Epithelial cell of proximal tubule (primary cell): ENCODE measurements at places on chromosomes 5 and 9.

GRCh38 chr9:137319011-137319738 lies 17.1 kb upstream of the NRARP start:
- DNase-seq, result no peak

DNA sequence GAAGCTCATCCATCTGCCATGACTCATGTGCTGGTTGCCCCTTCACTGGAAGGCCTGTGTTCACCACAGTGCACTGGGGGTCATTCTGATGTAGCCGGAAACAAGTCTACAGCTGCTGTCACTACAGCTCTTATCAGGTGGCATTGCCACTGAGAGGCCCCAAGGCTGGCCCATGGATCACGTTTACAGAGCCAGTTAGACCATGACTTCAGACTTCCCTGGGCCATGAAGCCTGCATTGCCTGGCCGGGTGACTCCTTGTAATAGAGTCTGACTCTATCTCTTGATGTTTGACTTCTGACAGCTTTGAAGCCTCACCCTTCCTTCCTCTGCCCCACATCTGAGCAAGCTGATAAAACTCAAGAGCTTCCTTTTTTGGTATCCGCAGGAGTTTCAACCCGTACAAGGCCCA lies 473.5 kb upstream of the DAP start:
- DNase-seq, result no peak

DNA sequence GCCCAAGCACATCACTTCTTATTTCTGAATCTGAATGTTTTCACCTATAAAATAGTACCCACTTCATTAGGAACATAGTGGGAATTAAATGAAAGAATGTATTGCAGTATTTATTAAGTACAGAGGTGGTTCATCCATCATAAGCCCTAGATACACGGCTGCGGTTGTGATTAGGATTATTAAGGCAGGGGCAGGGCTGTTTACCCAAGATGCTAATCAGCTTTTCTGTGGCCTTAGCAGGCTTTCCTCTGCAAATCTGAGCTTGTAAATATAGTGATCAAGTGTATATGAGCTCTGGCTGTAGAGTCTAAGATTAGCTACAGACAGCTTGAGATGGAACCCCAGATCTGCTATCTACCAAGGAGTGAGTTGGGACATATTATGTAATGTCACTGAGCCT lies 124.1 kb upstream of the ADRA1B start:
- no peak for DNase-seq

- no peak for DNase-seq
Measured at GRCh38 chr5:56259002-56259511, 25.9 kb upstream of the ANKRD55 start.

DNA sequence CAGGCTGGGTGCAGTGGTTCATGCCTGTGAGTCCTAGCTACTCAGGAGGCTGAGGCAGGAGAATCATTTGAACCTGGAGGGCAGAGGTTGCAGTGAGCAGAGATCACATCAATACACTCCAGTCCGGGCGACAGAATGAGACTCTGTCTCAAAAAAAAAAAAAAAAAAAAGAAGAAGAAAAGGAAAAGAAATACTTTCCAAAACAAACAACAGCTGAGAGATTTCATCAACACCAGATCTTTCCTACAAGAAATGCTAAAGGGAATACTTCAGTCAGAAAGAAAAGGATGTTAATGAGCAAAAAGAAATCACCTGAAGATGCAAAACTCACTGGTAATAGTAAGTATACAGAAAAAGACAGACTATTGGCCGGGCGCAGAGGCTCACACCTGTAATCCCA lies 8.4 kb downstream of the CCIN start:
- DNase-seq, result no peak
